ENCODE measurements at places on chromosomes 3 and 15. TPM values are rescaled to one million over a fixed set of nuclear protein-coding genes. Genes with fewer than 3 reads are reported as not detected.

ZNF502 gene
- 4.6 TPM for total RNA-seq

GPR62 gene
- not detected for total RNA-seq

ECE2 gene
- not detected for total RNA-seq

HTD2 gene
- total RNA-seq = 6.4 TPM

ABTB1 gene
- 8.7 TPM for total RNA-seq
